ENCODE measurements at places on chromosomes 11 and 22.

GRCh38 chr22:30920407-30920806 lies 48.2 kb downstream of the MORC2 start:
- DNase-seq: peak; percentile 79

- DNase-seq: no peak
These were observed 73.3 kb downstream of the PRSS23 start for GRCh38 chr11:86873573-86874083.

DNA sequence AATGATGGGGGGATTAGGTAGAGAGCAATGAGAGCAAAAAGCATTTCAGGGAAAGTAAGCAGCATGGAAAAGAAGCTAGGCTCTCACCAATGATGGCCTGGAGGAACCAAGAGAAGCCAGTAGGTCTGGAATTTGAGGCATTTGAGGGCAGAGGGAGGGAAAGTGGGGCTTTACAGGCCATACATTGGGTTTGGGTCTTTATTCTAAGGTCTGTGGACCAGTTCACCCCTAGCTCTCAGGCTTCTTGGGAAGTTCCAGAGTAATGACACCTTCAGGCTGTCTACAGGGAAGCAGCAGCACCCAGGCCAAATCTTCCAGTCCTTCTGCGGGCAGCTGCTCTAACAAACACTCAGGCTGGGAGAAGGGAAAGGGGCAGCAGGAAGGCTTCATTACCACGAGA lies 29.4 kb downstream of the ARFGAP2 start:
- DNase-seq: no peak

GRCh38 chr22:23529166-23530103 lies 50.7 kb downstream of the IGLL1 start:
- no peak for DNase-seq

- DNase-seq: peak; percentile 56
These were observed 5.9 kb upstream of the ADORA2A start for GRCh38 chr22:24421428-24421931.

DNA sequence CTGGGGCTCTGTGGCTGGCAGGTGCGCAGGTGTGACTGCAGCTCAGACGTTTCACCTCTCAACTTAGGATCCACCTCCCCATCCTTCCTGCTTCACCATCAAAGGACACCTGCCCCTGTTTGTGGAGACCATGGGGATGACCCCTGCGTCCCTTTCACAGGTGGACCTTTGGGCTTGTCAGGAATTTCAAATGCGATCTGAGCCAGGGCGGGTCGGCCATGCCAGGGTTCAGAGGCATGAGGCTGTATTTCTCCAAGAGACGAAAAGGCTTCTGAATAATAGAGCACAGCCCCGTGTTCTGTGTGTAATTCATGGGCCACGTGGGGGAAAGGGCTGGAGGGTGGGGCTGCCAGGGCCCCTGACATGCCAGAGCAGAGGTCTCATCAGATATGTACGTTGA lies 668.0 kb downstream of the BRD1 start:
- DNase-seq: no peak

DNA sequence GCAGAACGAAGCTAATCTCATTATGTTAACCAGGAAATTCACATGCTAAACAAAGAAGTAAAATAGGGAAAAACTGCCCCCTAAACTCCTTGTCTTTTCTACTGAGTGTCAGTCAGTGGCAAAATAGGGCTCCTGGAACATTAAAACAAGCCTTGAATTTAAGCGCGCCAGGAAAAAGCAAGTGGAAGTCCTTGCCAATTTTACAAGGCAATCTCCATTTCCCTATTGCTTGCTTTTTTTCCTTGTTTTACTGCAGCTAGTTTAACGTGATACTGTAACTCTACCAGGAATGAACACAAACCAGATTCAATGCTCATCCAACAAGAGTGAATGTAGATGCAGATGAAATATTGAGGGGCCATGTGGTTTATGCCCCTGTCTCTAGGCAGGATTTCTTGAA lies 28.1 kb upstream of the KIRREL3 start:
- no peak for DNase-seq

GRCh38 chr11:128026596-128026995 lies 560.8 kb downstream of the ETS1 start:
- peak; percentile 25 for DNase-seq

DNA sequence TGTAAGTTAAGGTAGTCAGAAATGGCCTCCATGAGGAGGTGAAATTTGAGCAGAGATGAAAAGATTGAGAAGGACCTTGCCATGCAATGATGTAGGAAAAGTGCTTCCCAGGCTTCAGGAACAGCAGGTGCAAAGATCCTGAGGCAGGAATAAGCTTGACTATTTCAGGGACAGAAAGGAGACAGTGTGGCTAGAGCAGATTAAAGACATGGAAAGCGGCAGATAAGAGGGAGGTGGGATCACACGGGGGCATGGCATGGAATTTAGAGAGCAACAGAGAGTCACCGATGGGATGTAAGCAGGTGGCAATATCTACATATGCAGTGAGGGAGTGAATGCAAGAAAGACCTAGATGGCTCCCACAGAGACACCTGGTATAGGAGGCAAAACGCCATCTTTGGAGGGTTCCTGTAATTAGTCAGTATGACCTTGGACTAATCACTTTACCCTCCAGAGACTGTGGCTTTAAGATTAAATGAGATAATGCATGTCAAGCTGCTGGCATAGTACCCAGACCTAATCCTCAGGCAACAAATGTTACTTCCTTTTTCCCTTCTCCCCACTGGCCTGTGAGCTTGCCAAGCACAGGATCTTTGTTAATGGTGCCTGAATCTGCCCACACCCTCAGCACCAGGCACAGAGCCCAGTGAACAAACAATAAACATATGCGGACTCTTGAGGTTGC lies 24.6 kb upstream of the ACER3 start:
- DNase-seq: no peak

DNA sequence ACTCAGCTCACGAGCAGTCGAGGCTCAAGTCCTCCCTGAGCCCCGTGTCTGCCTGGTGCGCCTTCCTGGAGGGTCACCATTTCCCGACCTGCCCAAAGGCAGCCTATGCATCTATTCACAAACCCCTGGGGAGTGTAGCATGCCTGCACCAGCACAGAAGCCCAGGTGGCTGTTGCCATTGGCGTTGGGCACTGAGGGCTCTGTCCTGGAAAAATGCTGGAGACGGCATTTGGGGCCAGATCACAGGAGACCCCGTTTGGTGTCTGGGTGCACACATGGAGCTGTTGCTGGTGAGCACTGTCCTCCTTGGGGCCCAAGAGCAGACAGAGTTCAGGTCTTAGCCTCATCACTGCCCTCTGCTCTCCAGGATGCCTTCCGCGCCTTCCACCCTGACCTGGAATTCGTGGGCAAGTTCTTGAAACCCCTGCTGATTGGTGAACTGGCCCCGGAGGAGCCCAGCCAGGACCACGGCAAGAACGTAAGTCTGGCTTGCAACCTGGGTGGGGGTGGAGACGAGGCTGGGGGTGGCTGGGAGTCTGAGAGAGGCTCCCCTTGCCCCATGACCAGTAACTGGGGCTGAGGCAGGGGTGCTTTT lies 9.4 kb downstream of the FADS2 start:
- DNase-seq: no peak

DNA sequence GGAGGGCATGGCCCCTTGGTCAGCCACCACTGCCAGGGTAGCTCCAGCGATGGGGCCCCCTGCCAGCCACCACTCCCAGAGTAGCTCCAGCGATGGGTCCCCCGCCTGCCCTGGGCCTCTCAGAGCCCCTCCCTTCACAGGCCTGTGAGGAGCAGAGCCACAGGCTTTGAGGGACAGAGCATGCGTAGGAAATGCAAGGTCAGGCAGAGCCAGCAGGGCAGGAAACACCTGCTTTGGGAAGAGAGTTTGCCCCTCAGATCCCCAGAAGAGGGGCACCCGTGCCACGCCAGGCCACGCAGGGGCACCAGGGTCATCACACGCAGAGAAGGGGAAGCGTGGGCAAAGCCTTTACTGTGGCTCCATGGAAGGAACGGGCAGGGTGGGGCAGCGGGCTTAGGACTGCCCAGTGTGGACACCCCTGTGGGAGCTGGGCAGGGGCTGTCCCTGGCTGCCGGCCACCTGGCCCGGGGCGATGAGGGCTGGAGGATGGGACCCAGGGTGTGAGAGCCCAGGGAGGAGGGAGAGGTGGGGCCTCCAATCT lies 477.8 kb downstream of the BRD1 start:
- DNase-seq: no peak

GRCh38 chr11:93712678-93713077 lies 28.6 kb downstream of the TAF1D start:
- no peak for DNase-seq

DNA sequence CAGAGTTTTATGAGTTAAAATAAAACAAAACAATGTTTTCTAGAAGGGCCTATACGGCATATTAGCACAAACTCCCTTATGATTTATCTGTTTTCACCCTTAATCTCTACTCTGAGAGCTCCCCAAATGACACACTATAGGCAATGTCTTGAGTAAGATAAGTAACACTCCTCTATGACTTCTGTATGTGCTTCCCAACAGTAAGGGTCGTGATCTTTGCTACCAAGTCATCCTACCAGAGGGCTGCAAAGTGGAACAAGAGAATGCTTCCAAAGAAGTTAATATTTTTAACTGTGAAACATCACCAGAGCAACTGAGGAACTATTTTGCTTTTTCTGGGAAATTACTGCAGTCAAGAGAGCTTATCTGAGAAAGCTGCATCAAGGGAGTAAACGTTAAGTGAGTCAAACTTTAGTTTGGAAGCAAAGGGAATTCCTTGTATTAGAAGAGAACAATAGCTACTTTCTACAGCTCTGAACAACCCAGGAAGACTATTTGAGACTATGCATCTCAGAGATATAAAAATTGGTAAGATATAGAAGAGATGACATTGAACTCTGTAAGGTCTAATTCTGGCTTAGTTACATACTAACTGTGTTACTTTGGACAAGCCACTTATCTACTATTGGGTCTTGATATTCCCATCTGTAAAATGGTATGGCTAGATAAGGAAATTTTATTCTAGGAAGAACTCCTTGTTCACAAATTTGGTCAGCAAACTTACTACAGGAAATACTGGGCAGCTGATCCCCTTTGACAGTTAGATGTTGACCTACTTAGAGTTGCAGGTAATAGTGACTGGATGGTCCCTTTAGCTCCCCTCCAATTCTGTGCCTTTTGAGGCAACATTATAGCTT lies 43.7 kb upstream of the CCDC34 start:
- DNase-seq: no peak

DNA sequence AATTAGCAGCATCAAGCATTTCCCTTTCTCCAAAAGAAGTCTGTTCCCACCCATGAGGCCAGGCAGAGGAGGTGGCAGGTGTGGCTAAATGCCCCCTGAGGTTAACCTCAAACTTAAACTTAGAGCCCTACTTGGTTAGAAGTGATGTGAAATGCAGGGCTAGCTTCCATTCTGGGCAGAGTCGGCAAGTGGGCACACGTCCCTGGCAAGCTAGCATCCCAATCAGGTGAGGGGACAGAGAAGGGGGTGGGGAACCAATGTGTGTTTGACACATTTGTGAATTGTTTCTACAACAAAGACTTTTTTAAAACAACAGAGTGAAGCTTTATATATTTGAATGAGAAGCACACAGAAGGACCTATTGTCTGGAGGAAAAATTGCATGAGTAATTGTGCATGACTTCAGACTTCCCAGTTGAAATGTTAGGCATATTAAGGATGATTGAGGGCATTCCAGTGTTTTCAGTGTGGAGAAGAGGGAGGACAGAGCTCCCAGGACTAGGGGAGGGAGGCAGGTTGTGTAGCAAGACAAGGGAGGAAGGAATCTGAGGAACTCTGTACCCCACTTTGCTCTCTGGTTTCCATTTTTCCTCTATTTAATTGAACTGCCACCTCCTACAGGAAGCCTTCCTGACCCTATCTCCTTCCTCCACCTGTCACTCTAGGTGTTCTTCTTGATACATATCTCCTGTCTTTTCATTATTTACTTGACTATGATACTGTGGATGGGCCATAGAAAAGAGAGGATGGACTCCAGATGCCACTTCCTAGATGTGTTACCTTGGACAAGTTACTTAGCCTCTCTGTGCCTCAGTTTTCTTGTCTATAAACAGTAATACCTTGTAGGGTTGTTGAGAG lies 83.3 kb upstream of the PICALM start:
- DNase-seq: no peak

DNA sequence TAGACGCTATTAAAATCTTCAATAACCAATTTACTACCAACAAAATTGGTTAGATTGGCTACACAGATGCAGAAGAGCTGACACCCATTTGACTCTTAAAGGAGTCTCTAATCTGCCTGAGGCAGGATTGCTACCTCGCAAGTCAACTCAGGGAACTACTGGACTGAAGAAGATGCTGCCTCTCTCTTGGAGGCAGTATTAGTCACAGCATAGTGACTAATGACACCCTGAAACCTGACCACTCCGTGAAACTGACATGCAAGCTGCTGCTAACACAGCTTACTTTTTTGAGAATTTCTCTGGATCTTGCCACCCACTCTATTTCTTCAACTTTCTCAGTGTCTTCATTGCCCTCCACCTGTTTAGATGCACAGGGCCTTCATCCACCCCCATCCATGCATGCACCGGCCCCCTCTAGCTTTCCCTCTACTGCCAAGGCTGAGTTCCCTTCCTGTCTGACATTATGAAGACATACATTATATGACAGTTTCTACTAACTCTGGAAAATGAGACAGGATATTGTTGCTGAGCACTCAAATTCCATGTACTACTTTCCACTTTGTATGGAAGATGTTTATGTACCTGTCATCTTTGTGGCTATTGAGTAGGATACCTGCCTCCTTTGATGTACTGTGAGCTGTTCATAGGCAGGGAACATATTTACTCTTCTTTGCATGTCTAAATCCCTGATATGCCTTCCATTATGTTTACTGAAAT lies 183.2 kb downstream of the MSANTD4 start:
- DNase-seq: no peak

GRCh38 chr11:104306862-104307474 lies 143.0 kb upstream of the PDGFD start:
- no peak for DNase-seq

DNA sequence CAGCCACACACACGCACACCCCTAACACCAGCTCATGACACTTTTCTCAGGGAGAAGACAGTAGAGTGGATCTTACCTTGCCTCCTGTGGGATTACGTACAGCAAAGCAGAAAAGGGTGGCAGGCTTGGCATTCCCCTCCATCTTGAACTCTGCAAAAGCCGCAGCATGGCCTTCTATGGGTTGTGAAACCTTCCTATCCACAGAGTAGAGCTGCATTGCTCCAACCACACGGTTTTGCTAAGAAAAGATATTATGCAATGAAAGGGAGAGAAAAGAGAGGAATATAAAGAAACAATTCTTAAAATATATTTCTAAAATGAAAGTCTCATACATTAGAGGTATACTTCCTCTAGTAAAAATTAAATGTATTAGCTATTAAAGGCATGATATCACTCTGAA lies 48.8 kb downstream of the CLTCL1 start:
- DNase-seq: no peak

- DNase-seq: no peak
These were observed 12.4 kb upstream of the MUC2 start for GRCh38 chr11:1062075-1062820.

DNA sequence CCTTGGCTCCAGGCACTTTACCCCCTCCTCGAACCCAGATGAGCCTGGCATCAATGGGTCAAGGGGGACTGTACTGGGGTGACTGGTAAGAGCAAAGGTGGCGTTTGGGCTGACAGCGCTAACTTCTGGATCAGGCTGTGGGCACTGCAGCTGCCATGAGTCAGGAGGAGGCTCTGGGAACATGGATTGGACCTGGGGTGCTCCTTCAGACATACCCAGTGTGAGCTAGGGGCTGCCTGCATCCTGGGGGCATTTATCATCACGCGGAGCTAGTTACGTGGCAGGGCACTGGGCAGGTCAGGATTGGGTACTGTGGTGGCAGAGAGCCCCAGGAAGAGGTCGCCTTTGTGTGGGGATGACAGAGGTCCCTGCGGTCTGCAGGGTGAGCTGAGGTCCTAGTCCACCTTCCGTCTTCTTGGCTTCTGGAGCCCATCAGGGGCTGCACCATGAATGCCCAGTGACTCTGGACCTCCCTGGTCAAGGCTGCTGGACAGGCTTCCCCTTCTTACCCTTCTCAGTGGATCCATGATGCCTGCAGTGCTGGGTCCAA lies 13.1 kb downstream of the GRIK4 start:
- no peak for DNase-seq

Data from CD4-positive, alpha-beta T cell treated with Interleukin-1 beta for 1 hour (primary cell).